WTC11 (cell line): ENCODE measurements at places on chromosomes 13 and 19. TPM values are rescaled to one million over a fixed set of nuclear protein-coding genes. Genes with fewer than 3 reads are reported as not detected.
A peak's percentile ranks its signal among the peaks of the same experiment; 100 is the strongest.

DNA sequence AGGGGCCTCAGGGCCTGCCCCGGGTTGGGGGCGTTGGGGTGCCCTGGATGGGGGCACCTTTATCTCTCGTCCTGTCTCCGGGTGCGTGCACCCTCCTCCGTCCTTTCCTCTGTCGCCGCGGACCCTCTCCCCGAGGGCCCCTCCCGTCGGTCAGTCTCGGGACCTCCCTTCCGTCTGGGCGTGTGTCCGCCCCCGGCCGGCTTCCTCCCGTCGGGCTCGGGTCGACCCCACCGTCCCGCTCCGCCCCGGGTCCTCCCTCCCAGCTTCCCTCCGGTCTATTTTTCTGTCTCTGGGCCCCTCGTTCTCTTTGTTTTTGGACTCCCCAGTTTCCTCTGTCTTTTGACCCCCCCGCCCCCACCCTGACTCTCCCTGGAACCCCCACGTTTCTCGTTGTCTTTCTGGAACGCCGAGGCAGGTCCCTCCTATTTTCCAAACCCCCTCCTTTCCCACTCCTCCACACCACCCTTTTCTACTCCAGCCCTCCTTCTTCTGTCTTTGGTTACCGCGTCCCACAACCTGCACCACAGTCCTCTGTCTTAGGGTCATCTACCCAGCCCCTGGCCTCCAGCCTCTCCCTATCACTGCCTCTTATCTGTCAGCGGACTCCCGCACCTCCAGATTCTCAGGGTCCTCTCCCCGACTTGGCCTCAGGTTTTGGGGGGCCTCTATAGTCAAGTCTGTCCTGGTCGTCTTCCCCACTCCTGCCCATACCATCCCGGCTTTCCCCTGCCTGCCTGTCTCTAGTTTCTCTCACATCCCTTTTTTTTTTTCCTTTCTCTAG, 757 bp downstream of the EGLN2 start:
- DNase-seq: peak; percentile 62

The ADGRL1 gene
- 128 to 140 TPM (median 140 TPM) in 3 replicates for total RNA-seq

DNA sequence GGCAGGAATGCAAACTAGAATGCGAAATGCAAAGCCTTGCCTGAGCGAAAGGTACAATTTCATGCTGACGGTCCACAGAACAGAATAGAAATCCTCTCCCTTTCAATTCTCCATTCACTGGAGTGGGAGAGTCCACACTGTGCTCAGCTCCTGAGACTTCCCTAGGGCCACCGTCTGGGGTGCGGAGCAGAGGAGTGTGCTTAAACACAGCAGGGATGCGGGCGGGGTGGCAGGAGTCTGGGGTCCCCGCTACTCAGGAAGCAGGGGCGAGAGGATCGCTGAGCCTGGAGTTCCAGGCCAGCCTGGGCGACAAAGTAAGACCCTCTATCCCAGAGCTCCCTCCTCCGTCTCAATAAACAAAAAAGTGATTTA, 552 bp upstream of the ZNF816 start:
- DNase-seq: peak; percentile 40

The HNRNPA1L2 gene
- 8.0 to 9.5 TPM (median 8.5 TPM) in 3 replicates for total RNA-seq

DNA sequence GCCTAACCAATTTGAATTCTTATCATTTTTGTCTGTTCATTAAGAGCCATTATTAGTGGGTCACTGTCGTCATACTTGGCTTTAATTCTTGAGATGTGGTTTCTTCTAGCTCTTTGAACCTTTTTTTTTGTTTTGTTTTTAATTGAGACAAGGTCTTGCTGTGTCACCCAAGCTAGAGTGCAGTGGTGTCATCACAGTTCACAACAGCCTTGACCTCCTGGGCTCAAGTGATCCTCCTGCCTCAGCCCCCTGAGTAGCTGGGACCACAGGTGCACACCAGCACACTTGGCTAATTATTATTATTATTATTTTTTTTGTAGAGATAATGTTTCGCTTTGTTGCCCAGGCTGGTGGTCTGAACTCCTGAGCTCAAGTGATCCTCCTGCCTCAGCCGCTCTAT, 25.8 kb upstream of the LDLR start:
- no peak for DNase-seq

The LPAR2 gene
- 42.9 to 45.1 TPM (median 44.5 TPM) in 3 replicates for total RNA-seq

The C2CD4C gene
- total RNA-seq: 6.6 to 9.8 TPM (median 7.9 TPM) in 3 replicates

DNA sequence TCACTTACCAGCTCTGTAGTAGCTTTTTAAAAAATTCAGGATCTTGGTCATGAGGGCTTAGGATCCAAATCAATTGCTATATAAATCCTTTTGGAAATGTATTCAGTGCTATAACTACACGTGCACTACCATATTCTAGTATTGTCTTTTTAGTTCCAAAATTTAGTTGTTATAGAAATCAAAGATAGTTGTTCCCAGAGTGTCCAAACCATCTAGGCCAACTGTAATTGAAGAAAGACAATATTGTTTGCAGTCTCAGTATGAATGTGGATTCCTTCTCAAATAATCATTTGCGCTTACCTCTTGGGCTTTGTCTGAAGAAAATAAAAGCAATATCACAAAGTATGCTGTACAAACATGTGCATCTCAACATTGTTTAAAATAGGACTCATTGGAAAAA, 184.1 kb upstream of the EDNRB start:
- no peak for DNase-seq

DNA sequence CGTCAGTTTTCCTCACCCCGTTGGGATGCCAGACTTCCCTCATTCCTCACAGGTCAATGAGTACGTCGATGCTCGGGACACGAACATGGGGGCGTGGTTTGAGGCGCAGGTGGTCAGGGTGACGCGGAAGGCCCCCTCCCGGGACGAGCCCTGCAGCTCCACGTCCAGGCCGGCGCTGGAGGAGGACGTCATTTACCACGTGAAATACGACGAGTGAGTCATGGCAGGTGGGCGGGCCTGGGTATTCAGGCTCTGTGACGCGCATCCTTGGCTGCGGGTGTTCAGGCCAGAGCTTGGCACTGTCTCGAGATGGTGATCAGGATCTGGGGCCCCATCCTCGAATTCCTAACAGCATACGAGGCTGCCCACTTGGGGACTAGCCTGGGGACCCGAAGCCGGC, 21.4 kb downstream of the UHRF1 start:
- DNase-seq: no peak

The ZNF865 gene
- total RNA-seq: 18.5 to 21.7 TPM (median 19.0 TPM) in 3 replicates

DNA sequence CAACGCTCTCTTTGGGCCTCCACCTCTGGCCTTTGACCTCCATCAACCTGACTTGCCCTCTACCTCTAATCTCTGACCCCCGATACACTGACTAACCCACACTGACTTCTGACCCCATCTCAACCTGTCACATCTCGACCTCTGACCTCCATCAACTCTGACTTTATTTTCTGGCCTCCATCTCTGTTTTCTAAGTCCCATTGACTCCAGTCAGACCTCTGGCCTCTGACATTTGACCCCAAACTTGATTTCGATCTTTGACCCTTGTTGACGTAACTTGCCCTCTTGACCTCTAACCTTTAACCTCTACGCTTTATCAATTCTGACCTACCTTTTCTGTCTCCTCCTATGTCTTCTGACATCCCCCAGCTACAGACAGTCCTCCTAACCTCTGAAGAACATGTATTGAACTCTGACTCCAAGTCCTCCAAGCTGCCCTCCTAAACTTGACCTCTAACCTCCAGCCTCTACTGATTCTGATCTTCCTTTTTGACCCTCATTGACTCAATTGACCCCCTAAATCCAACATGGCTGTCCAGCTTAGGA, 780 bp downstream of the ACP4 start:
- DNase-seq: no peak

DNA sequence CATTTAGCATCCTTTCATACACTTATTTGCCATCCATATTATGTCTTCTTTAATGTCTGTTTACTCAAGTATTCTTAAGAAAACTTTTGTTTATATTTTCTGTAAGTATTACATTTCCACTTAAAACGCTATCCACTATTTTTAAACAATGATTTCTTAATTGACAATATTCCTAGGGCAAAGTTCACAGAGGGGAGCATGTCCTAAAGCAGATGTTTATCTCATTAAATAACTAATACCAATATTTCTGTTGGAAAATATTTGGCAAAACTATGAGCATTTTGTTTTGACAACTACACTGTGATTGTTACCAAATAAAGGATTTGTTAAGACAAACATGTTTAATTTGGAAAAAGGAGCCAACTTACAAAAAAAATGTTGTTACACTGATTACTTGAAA, 643.3 kb downstream of the SLITRK5 start:
- DNase-seq: no peak
